ENCODE measurements at places on chromosomes 11 and 22.
A peak's percentile ranks its signal among the peaks of the same experiment; 100 is the strongest.

DNA sequence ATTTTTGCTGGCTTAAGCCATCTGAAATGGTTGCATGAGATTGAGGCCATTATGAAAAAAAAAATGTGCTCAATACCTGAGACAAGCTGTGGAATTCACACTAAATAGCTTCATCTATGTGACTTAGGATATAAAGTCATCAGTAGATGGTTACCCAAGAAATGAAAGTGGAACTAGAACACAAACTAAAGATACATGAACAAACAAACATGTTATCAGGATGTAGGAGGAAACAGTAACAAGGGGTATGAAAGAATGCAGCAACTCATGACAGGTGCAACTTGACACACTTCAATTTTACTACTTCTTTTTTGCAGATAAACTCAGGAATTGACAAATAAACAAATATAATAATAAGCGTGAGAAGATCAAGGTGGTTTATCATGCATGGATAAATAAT, 155.0 kb downstream of the WT1 start:
- H3K36me3 ChIP-seq, result no peaks in the 10 kb centered on the region
- no peak overlapping the region for H3K27ac ChIP-seq
- no peaks in the 10 kb centered on the region for H3K4me1 ChIP-seq

GRCh38 chr22:20457506-20458240, 20.0 kb upstream of the SCARF2 start:
- no peak overlapping the region for H3K27ac ChIP-seq
- peaks cover 19% of the 10 kb centered on the region for H3K36me3 ChIP-seq
- H3K27me3 ChIP-seq, result no peaks in the 10 kb centered on the region
- no peak for DNase-seq
- no peak overlapping the region for H3K4me3 ChIP-seq
- H3K4me1 ChIP-seq, result peaks cover 13% of the 10 kb centered on the region

GRCh38 chr22:25514436-25515180, 49.9 kb upstream of the GRK3 start:
- no peak for DNase-seq
- no peak overlapping the region for H3K4me3 ChIP-seq
- H3K27me3 ChIP-seq, result no peaks in the 10 kb centered on the region
- no peaks in the 10 kb centered on the region for H3K4me1 ChIP-seq
- H3K27ac ChIP-seq, result no peak overlapping the region
- no peaks in the 10 kb centered on the region for H3K36me3 ChIP-seq

DNA sequence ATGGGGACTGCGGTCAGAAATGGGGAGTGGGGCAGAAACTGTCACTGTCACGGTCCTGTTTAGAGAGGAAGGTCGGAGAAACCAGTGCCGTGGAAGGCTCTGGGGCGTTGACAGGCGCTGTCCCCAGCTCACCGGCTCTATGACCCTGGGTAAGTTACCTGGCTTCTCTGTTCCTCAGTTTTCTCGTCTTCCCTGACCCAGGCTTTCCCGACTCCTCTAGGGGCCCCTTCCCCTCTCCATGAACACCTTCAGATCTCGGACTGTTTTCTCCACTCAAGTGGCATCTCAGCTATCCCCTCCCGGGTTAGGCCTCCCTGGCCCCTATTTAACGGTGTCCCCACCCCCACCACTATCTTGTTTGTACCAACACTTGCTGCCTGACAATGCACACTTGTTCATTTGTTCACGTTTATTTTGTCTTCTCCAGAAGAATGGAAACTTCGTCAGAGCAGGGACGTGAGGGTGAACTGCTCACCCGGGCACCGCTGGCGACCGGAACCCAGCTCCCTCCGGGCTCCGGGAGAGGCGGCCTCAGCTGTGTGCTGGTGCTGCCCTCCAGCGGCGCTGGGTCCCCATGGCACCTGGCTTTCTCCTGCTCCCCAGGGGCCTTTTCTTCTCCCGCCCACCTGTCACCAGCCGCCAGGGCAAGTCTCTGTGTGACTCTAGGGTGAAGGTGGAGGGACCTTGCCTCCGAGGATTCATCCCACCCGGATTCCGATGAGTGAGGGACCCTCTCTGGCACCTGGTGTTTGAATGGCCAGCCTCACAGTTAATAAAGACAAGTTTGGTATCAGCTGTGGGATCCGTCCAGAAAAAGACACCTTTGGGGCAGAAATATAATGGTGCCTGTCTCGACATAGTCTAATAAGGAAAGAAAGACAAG, 33.1 kb upstream of the SLC35C1 start:
- H3K4me3 ChIP-seq, result peak overlapping the region; percentile 46
- peak; percentile 71 for DNase-seq
- H3K4me1 ChIP-seq, result peaks cover 9% of the 10 kb centered on the region
- peak overlapping the region; percentile 51 for H3K27ac ChIP-seq
- H3K27me3 ChIP-seq, result no peaks in the 10 kb centered on the region

GRCh38 chr11:44747836-44748235, 21.1 kb downstream of the TSPAN18 start:
- H3K4me1 ChIP-seq, result no peaks in the 10 kb centered on the region
- H3K27me3 ChIP-seq, result no peaks in the 10 kb centered on the region
- no peaks in the 10 kb centered on the region for H3K36me3 ChIP-seq

- peaks cover 5% of the 10 kb centered on the region for H3K4me1 ChIP-seq
- no peak overlapping the region for H3K4me3 ChIP-seq
- no peaks in the 10 kb centered on the region for H3K27me3 ChIP-seq
Measured at GRCh38 chr22:39488563-39489083, 13.5 kb upstream of the MIEF1 start.

- H3K4me3 ChIP-seq, result no peak overlapping the region
- no peaks in the 10 kb centered on the region for H3K27me3 ChIP-seq
- no peaks in the 10 kb centered on the region for H3K4me1 ChIP-seq
Measured at GRCh38 chr11:55401011-55401410, 33.2 kb downstream of the OR4A15 start.

DNA sequence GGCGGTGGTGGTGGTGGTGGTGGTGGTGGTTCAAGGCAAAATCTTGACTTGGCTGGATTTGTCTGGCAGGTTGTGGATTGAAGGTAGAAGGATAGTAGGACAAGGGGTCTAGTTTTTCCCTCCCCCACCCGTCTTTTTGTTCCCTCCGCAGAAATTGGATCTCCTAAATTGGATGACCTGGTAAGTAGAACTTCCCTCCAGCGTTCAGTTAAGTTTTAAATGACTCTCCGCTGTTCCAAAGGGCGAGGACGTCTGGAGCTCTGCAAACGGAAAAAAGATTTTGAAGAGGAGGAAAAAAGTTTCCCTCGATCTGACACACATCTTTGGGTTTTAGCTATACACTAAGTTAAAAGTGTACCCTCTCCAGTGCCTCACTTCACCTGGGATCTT, 422 bp upstream of the LGR4 start:
- peaks cover 18% of the 10 kb centered on the region for H3K4me1 ChIP-seq
- H3K27ac ChIP-seq, result no peak overlapping the region
- H3K27me3 ChIP-seq, result peaks cover 10% of the 10 kb centered on the region
- H3K36me3 ChIP-seq, result no peaks in the 10 kb centered on the region

DNA sequence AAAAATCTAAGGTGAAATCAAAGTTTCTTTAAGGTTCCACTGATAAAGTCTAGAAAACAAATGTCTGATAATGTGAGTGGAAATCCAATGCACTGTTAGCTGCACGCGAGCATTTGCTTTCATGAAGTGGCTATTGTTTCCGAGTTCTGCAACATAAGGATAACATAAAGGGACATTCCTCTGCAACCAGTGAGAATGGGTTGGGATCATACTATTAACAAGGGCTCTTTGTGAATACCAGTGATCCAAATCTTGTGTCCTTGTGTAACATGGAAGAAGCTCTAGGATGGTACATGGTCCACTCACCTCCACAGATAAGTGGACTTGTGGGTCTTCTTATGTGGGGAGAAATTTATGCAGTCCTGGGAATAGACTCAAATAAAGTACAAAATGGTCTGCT, 24.6 kb downstream of the APIP start:
- H3K4me3 ChIP-seq, result no peak overlapping the region
- no peaks in the 10 kb centered on the region for H3K27me3 ChIP-seq
- no peaks in the 10 kb centered on the region for H3K4me1 ChIP-seq

Measured in natural killer cell (primary cell).